ENCODE measurements at places on chromosomes 7 and 10.

DNA sequence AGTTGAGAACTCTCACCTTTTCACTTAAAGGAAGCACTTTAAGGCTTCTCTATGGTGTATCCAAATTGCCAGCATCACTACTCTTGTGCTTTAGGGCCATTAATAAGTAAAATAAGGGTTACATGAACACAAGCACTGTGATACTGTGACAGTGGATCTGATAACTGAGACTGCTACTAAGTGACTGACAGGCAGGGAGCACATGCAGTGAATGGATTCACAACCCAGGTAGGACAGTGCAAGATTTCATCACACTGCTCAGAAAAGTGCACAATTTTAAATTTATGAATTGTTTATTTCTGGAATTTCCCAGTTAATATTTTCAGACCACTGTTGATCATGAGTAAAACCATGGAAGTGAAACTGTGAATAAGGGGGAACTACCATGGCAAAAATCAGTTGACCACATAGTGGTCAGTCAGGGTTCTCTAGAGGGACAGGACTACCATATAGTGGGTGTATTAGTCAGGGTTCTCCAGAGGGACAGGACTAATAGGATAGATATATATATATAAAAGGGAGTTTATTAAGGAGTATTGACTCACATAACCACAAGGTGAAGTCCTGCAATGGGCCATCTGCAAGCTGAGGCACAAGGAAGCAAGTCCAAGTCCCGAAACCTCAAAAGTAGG lies 20.9 kb upstream of the CYP51A1 start:
- peak; percentile 55 for DNase-seq

DNA sequence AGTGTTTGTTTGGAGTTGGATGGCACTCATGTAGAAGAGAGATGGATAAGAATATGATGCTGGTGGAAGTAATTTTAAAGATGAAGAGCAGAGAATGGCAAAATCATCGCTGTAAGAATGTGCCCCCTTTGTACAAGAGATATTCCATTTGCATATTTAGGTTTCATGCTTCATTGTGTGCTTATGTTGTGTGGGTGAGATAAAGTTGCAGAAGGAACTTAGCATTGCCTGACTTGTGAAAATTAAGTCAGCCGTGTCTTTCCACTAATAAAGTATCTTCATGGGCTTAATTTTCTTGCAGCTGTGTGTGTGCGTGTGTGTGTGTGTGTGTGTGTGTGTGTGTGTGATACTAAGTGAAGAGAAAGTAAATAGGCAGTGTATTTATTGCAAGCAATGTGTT lies 381.9 kb downstream of the OTUD1 start:
- no peak for DNase-seq

DNA sequence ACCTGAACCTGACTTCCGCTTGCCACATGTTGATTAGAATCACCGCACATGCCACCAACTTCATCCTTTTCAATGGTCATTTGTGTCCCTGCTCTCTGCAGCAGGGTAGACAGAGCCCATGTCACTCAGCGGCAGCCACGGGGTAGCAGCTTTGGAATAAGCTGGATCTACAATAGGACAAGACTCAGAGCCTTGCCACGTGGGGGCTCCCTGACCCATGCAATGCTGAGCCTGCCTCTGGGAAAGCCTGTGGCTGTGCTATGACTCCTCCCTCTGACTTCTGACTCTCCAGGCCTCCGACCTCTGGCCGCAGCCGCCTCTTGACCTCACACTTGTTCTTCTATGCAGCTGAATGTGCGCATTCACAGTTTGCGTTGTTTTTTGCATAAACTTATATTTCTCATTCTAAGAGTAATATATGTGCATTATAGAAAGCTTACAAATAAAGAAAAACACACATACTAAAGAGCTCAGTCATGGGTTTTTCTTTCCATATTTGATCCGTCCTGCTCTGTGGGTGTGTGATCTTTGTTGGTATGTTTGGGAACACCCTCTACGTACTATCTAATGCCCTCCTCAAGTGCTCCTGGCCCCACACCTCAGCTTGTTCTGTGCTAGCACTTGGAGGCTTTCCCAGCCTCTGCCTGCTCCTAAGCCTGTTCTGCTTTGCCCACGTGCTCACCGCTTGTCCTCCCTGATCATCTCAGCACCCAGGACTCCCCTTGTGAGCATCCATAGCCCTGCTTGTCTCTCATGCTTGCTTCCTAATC lies 198.0 kb upstream of the MKI67 start:
- DNase-seq, result no peak

DNA sequence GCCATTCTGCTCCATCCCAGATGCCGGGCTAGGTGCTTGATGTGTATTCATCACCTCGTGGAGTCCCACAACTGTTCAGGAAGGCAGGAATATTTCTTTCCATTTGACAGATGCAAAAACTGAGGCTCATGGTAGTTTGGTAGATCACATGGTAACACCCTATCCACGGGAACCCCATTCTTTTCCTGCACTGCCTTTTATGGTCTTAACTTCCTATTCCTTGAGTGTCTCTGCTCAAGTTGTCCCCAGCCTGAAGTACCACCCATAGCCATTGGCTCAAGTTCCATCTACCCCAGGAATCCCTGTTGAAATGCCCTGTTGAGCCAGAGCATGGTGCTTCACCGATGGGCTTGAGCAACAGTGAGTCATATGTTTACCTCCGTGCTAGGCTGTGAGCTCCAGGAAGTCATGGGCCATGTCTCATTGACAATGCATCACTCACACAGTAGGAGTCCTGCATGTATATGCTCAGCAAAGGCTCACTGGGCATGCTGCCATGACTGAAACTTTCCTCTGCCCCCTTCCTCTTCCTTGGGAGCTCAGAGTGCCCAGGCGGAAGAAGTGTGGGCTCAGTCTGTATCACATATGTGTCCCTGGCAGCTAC lies 71.7 kb upstream of the ADAM12 start:
- peak; percentile 100 for DNase-seq

- peak; percentile 4 for DNase-seq
Measured at GRCh38 chr7:34900891-34901513, 136.3 kb downstream of the DPY19L1 start.

DNA sequence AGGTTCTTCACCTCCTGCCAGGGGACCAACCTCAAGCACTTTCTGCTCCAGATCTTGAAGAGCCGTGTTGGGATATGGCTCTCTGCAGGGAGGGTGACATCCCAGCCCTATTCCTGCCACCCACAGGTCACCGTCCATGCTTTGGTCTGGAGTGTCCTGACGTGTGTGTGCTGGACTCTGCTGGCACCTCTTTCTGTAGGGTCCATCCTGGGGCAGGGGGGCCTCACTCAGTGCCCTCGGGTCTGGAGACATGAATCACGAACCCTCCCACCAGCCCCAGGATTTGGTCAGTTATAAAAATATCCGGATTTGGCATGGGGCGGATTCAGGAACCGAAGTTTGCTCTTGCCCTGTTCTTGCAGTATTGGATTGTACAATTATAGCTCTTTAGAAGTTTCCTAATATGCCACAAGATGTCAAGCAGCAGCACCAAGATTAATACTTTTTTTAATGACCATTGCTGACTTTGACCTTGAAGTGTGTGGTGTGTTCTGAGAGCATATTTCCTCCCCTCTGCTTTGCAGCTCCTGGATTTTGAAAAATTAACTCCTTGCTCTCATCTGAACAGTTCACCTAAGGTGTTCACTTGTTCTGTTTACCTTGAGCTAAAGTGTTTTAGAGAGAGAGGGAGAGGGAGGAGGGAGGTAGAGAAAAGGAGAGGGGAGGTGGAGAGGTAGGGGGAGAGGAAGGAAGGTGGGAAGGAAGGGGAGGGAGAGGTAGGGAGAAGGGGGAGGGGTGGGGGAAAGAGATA lies 95.4 kb upstream of the SHH start:
- DNase-seq, result no peak

DNA sequence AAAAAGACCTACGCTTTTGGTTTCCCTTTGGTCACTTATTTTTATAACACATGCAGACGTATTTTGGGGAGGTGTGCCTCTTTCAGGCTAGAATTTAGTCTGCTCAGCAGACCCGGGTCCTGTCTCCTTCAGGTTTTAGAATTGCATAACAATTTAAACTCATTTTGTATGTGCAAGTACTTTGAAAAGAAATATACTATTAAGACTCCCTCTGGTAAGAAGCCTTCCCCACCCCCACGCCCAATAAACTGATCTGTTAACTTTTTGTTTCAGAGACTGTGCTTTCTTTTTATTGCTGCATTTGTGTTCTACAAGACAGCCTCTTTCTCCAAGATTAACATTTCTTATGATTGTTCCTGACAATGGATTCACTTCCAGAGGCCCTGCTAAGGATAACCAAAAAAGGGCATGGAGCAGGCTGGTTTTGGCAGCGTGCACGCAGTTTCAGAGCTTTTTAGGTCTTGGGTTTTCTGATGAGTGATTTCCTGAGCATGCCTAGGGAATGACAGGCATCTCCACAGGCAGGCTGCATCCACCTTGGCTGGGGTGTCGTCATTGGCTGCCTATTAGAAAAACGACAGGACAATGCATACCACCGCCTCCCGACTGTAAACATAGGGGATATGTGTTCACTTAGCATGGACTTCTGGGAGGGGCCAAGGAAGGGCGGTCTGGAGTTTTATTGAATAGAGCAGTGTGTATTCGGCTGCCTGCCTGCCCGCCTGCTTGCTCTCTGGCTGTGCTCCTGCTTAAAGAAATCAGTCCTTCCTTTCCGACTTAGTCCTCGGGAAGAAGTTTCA lies at the start of gene CALD1:
CALD1 (plus strand) TSS at position 694 of the 800 bp plus-strand sequence. CDS start 88,100 bp downstream, outside the sequence.
- peak; percentile 97 for DNase-seq

DNA sequence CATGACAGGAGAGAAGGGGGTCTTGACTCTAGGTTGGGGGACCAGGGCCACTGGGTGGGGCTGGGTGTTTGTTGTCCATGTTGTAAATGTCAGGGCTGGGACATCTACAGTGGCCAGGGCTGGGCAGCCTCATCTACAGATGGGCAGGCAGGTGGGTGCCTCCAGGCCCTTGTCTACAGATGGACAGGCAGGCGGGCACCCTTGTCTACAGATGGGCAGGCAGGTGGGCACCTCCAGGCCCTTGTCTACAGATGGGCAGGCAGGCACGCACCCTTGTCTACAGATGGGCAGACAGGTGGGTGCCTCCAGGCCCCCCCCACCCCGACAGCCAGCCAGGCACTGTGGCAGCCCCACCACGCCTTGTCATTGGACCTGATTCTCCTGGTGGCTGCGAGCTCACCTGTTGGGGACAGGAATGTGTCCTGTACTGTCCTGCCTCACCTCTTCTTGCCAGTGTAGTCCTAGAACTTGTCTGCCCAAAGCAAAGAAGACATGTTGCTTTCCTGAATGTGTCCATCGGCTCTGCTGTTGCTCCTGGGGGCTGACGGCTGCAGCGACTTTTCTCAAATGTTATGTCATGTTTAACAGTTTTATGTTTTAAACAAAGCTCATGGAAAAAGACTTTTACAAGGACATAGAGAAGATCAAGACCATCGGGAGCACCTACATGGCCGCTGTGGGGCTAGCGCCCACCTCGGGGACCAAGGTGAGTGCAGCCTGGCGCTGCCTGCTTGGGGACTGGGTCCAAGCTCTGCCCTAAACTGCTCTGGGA lies 129.9 kb downstream of the ADCY1 start:
- no peak for DNase-seq

DNA sequence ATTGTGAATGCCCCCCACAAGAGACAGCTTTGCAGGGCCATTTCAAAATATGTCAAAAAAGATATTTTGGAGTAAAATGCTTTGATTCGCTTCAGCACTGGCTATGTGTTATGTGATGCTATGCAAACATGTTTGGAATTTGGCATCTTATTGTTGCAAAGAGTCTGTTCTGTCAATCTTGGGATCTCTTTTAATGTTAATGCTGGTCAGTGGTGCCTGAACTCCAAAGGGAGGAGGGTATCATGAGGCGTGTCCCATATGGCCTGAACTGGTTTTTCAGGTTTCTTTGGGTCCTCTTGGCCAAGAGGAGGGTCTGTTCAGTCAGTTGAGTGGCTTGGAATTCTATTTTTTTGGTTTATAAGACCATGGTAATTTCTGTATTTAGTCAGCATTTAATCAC lies 81.4 kb downstream of the HECW1 start:
- no peak for DNase-seq

GRCh38 chr7:84058311-84059076 lies 136.1 kb downstream of the SEMA3A start:
- peak; percentile 15 for DNase-seq

- DNase-seq, result peak; percentile 40
Measured at GRCh38 chr7:129493555-129493954, 8.8 kb upstream of the SMKR1 start.
